Stimulated activated CD4-positive, alpha-beta T cell treated with anti-CD3 and anti-CD28 coated beads, Interleukin-15, amount 100 ng/mL, for 24 hours (primary cell): ENCODE measurements at places on chromosomes 6 and 20.

- no peak for DNase-seq
Measured at GRCh38 chr6:31140643-31141042, 1.8 kb upstream of the PSORS1C2 start.

- no peak for DNase-seq
Measured at GRCh38 chr6:37576336-37576737, 76.6 kb upstream of the CCDC167 start.

DNA sequence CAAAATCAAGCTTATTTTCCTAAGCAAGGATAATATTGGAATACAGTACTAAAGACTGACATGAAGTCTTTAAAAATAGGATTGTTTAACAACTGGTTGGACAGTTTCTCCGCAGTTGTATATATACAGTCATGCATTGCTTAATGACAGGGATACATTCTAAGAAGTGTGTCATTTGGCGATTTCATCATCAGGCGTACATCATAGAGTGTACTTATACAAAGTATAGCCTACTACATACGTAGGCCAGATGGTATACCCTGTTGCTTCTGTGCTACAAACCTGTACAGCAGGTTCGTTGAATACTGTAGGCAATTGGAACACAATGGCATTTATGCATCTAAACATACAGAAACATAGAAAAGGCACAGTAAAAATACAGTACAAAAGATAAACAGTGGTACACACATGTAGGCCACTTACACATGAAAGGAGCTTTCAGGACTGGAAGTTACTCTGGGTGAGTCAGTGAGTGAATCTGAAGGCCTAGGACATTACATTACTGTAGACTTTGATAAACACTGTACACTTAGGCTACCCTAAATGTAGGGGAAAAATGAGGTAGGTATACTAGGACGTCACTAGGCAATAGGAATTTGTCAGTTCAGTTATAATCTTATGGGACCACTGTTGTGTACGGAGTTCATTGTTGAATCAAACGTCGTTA, 20.1 kb downstream of the HECA start:
- no peak for DNase-seq

GRCh38 chr6:34385793-34386195, 6.7 kb downstream of the NUDT3 start:
- no peak for DNase-seq

DNA sequence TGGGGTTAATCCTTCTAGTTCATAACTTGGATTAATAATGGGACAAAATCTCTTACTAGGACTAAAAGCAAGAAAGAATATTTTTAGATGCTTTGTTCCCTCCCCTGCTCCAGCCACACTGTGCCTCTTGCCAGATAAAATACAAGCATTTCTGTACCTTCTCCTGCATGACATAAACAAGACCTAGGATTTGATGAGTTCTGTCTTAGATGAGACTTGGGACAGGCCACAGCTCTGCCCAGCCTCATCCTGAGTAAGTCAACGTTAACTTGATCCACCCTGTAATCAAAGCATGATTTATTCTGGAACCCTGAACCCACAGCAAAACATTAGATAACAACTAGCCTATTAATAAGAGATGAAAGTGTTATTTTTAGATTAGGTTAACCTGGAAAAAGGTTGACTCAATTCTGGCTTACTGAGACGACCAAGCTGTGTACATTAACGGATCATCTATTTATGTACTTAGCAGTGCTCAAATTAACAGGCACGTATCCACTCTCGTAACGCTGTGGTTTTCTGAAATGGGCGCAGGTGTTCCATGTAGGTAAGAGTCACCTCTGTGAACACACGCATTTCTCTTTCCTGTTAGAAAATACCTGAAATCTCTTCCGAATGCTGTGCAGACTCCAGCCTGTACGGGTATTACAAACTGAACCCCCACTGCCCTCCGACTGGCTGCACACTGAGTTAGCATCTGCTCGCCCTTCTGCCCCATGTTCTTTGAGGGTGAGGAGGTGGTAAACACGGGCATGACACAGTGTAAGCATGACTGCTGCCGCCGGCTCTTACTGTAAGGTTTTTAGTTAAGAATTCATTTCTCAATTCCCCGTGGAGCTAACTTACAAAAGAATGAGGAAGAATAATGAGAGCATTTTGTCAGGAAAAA, 132.1 kb upstream of the FOXQ1 start:
- DNase-seq, result no peak

DNA sequence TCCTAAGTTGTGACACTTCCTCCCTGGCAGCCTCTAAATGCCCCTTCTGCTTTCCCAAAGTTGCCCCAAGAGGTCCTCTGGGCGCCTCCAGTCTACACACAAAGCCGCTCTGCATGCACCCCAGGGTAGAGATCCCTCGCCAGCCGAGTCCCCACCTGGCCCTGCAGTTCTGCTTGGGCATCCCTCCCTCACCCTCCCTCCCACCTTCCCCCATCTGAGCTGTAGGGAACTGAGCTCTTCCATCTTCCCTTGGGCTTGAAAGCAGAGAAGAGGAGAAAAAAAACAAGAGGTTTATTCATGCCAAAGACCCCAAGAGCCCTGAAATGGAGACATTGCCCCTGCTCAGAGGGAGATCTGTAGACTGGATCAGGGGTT, 5.7 kb upstream of the FGD2 start:
- DNase-seq, result no peak

GRCh38 chr6:132490024-132490423, 22.9 kb downstream of the STX7 start:
- no peak for DNase-seq

- no peak for DNase-seq
Measured at GRCh38 chr6:12851123-12851695, 134.6 kb downstream of the PHACTR1 start.

GRCh38 chr6:259901-260508, 32.3 kb upstream of the DUSP22 start:
- DNase-seq, result no peak

DNA sequence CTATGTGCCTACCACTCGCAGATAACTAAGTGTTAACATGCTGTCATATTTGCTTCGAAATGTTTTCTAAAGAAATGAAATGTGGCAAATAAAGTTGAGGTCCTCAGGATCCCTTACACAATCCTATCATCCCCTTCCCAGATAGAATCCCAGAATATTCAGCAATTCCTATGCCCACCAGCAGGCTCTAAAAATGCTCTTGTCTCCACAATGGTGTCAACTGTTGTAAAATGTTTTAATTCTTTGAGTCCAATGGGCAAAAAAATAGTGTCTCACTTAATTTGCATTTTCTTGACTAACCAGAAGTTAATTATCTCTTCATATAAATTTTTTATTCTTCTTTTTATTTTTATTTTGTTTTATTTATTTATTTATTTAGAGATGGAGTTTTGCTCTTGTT, 103.9 kb upstream of the MAP7 start:
- no peak for DNase-seq

- DNase-seq, result no peak
Measured at GRCh38 chr6:158778005-158778527, 41.1 kb downstream of the EZR start.

DNA sequence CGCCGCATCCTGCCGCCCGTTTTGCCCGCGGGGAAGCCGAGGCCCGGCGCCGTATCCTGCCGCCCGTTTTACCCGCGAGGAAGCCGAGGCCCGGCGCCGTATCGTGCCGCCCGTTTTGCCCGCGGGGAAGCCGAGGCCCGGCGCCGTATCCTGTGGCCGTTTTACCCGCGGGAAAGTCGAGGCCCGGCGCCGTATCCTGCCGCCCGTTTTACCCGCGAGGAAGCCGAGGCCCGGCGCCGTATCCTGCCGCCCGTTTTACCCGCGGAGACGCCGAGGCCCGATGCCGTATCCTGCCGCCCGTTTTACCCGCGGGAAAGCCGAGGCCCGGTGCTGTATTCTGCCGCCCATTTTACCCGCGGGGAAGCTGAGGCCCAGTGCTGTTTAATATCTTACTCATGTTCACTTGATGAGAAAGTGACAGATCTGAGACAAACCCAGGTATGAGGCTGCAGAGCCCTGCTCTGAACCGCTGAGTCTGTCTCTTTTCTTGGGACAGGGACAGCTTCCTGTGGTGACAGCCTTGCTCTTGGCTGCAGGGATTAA, 129.4 kb downstream of the CDH26 start:
- DNase-seq, result peak; percentile 19

DNA sequence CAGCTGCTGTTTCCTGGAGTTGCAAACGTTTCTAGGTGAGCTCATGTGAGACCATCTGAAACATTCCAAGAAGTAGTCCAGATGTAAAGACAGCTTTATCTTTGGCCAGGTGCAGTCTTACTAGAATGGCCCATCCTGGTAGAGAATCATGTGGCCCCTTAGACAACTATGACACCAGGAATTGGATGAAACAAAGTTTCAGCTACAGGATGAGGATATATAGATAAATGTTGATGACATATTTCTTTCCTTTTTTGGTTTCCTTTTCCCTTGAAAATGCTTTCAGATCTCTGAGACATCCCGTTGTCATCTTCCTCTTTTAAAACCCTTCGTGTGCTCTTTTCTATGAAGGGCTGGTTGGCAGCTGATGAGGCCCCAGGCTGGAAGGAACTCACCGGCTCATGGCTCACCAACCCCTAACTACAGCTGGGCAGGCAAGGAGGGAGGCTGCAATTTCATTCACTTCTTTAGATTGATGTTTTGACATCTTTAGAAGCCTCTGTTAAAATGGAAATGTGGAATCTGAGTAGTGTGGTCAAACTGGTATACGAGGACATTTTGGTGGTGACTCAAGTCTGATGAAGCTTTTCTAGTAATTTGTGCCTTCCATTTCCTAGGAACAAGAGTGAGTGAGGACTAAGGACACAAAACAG, 167.9 kb upstream of the TNFAIP3 start:
- DNase-seq, result peak; percentile 60

- no peak for DNase-seq
Measured at GRCh38 chr20:57713505-57713903, 3.7 kb upstream of the PMEPA1 start.

GRCh38 chr6:160362556-160362955, 14.4 kb downstream of the SLC22A3 start:
- DNase-seq, result no peak

DNA sequence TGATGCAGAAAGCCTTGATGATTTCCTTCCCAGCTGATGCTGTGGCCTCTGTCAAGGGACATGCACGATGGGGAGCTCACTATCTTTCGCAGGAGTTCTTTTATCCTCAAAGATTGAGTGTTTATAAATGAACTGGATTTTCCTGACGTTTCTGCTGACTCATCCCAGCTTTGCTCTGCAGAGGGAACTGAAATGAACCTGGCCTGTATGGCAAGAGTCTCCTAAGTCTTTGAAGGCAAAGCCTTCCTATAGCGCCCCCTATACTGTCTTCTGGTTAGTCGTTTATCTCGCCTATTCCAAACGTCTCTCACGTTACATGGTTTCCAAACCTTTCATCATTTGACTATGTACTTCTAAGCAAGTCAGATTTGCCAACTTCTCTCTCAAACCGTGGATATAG, 565.3 kb downstream of the KIF16B start:
- no peak for DNase-seq

GRCh38 chr6:130708338-130708737, 118.9 kb upstream of the SMLR1 start:
- no peak for DNase-seq

GRCh38 chr6:4936681-4937041, 67.2 kb downstream of the RPP40 start:
- DNase-seq, result no peak

- DNase-seq, result no peak
Measured at GRCh38 chr6:117267766-117268534, 2.6 kb downstream of the VGLL2 start.

- DNase-seq, result no peak
Measured at GRCh38 chr20:40686893-40687292, 2.1 kb downstream of the MAFB start.

GRCh38 chr20:1892119-1892385, 3.2 kb upstream of the SIRPA start:
- no peak for DNase-seq

GRCh38 chr20:44051661-44052000, 135.4 kb downstream of the JPH2 start:
- DNase-seq, result no peak

- no peak for DNase-seq
Measured at GRCh38 chr20:62805711-62806382, 1.2 kb downstream of the OGFR start.

GRCh38 chr6:25623879-25624278, 28.1 kb upstream of the SCGN start:
- no peak for DNase-seq

DNA sequence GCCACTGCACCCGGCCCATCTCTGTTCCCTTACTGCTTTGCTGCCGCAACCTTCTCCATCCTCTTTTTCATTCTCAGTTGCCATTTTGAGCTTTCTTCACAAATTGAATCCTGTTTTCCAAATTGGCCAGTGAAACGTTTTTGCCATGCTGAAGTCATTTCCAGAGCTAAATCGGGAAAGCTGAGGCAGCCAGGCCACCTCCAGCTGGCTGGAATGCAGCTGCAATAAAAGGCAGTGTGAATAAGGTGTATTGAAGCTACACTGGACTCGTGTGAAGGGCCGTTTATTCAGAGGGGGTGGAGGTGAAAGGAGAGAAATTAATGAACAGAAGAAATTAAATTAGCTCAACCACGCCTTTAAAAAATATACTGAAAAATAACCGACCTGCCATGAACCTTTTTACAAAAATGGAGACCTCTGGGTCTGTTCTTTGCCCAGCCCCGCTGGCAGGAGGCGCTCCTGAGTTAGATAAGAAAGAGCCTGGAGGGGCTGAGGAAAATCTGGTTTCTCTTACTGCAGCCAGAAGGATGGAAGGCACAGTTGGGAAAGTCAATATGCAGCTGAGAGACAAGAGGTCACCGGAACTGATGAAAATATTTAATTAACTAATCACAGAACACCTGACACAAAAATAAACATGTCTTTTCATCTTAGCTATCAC, 283.9 kb downstream of the FOXC1 start:
- DNase-seq, result no peak

DNA sequence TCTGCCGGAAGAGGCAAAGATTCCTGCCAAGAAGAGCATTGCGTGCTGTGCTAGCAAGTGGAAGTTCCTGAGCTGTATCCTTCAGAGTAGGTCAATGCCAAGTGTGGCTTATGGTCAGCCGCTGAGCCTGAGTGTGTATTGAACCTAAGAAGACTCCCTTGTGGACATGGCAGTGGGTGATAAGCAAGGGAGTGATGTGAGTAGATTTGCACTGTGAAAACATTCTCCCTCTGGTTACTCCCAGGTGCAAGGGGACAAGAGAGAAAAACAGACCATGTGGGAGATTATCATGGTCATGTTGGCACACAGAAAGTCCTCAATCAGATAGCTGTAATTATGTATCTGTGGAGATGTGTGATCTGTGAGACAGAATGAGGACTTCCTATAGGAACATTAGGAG, 6.1 kb upstream of the TMEM74B start:
- no peak for DNase-seq

DNA sequence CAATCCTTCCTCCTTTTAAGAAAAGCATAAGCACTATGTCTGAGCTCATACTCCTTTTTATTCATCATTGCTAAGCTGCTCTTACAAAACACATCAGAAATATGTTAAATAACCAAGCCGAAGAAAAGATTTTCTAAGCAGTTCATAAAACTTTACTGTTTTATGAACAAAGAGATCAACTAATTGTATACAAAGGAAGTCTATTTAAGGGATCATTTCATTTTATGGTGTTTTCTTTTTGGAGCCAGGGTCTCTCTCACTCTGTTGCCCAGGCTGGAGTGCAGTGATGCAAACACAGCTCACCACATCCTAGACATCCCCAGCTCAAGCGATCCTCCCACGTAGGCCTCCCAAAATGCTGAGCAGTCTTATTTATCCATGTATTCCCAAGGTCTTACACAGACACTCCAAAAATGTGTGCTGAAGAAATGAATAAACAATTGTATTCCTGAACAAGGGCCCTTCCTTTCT, 9.3 kb downstream of the NUDT3 start:
- DNase-seq, result no peak
